ENCODE measurements at places on chromosomes 13 and 19. TPM values are rescaled to one million over a fixed set of nuclear protein-coding genes. Genes with fewer than 3 reads are reported as not detected.

The LYPD5 gene
- total RNA-seq: 0.69 TPM

DNA sequence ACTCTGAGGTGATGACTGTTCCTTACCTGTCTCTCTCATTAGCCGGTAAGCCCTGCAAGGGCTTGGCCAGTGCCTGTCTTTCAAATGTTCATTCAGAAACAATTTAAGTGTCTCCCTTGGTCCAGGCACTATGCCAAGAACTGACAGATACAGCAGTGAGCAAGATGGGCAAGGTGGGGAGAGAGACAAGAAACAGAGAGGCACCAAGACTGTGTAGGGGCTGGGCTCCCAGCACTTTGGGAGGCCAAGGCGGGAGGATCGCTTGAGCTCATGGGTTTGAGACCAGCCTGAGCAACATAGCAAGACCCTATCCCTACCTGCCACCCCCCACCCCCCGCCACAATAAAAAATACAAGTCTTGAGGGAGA is 1.3 kb upstream of the CCNE1 start:
- H3K4me1 ChIP-seq: peaks cover 16% of the 10 kb centered on the region
- peak overlapping the region; percentile 90 for H3K27ac ChIP-seq
- H3K4me3 ChIP-seq: peak overlapping the region; percentile 89
- no peaks in the 10 kb centered on the region for H3K27me3 ChIP-seq
- no peak for DNase-seq

The KLK8 gene
- not detected for total RNA-seq

DNA sequence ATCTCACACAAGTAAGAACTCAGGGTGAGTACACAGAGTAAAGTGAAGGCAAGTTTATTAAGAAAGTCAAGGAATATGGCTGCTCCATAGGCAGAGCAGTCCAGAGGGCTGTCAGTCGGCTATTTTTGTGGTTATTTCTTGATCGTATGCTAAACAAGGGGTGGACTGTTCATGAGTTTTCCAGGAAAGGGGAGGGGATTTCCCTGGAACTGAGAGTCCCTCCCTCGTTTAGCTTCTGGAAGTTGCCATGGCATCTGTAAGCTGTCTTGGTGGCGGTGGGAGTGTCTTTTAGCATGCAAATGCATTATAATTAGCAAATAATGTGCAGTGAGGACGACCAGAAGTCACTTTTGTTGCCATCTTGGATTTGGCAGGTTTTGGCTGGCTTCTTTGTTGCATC is 5.8 kb upstream of the VSTM1 start:
- H3K4me3 ChIP-seq: no peak overlapping the region
- H3K27me3 ChIP-seq: peaks cover 19% of the 10 kb centered on the region
- no peaks in the 10 kb centered on the region for H3K4me1 ChIP-seq

- DNase-seq: no peak
- H3K27ac ChIP-seq: no peak overlapping the region
- H3K4me1 ChIP-seq: no peaks in the 10 kb centered on the region
- H3K36me3 ChIP-seq: no peaks in the 10 kb centered on the region
These were observed 44.4 kb upstream of the USE1 start for GRCh38 chr19:17170538-17171297.

The DMKN gene
- total RNA-seq: 1.8 TPM

- H3K27me3 ChIP-seq: peaks cover 19% of the 10 kb centered on the region
- H3K4me3 ChIP-seq: no peak overlapping the region
- DNase-seq: no peak
- H3K27ac ChIP-seq: no peak overlapping the region
- H3K36me3 ChIP-seq: no peaks in the 10 kb centered on the region
- H3K4me1 ChIP-seq: no peaks in the 10 kb centered on the region
These were observed 10.3 kb downstream of the THSD1 start for GRCh38 chr13:52395704-52396103.

Measured in naive thymus-derived CD8-positive, alpha-beta T cell (primary cell).